Stimulated activated CD4-positive, alpha-beta T cell treated with anti-CD3 and anti-CD28 coated beads, TNF-alpha, amount 100 ng/mL, for 48 hours (primary cell): ENCODE measurements at places on chromosomes 1 and 21.

- no peak for DNase-seq
Observed at GRCh38 chr1:221948459-221948858, 206.6 kb upstream of the DUSP10 start.

DNA sequence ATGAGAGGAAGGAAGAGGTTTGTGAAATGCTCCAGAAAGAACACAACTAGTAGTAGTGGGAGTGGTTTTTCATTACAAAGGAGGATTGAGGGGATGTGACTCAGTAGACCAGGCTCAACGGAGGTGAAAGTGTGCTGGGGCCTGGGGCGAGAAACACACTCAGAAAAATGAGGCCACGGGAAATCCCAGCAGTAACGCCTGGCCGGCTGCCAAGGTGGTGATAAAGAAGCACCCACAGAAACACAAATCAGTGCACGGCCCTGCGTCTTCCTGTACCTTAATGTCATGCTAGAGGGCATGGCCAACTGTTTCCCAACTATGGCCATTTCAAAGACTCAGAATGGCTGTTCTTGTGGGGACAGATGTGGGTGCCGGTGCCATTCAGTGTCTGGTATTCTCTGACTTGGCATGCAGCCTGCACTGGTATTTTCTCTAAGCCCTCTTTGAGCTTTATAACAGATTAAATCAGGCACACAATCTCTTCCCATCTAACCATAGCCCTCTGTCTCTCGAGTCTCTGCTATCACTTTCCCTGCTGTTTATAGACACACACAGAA is 38.2 kb downstream of the URB2 start:
- peak; percentile 82 for DNase-seq

GRCh38 chr1:161402446-161402845 is 34.8 kb upstream of the CFAP126 start:
- DNase-seq, result no peak

- no peak for DNase-seq
Observed at GRCh38 chr1:110344152-110344551, 5.0 kb downstream of the RBM15 start.

DNA sequence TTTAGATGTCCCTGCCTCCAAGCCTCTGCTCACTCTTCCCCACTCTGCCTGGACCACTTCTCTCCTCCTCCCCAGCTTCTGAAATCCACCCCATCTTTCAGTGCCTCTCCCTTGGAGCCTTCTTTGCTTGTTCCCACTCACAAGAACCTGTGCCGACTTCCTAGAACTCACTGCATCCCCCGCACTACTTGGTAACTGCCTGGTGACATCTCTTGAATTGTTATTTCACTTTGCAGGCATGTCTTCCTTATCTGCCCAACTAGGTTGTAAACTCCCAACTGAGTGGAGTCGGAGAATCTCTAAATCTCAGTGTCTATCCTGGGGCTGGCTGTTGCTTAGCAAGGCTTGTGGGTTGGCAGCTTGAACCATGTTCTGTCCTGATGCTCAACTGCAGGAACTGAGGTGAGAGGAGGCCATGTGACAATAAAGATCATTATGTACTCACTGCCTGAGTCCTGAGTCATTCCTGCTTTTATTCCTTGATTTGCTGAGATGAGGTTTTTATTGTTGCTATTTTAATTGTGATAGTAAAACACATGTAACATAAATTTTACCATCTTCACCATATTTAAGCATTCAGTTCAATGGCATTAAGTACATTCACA is 3.9 kb downstream of the KPRP start:
- DNase-seq, result no peak

DNA sequence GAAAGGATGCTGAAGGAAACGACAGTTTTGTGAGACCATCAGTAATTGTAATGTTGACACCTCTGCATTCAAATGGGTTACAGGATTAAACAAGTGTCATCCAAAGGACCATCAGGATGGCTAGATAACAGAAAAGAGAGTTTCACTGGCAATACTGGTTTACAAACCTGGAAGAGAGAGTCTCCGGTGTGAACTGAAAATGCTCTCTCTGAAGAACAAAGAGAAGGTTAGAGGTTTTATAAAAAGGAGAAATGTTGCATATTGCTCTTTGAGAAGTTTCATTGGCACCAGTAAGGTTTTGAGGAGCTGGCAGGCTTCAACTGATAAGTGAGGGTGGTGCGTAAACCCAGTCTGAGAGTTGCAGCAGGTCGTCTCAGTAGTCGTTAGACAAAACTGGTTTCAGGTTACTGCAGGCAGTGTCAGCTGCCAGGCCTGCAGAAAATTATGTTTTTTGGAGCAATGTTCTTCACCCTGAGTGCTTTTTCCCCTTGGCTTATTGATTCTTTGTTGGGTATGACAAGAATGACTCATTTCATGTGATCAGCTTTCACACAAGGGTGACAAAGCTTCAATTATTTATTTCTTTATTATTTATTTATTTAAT is 42.2 kb downstream of the KCNK1 start:
- DNase-seq, result no peak

DNA sequence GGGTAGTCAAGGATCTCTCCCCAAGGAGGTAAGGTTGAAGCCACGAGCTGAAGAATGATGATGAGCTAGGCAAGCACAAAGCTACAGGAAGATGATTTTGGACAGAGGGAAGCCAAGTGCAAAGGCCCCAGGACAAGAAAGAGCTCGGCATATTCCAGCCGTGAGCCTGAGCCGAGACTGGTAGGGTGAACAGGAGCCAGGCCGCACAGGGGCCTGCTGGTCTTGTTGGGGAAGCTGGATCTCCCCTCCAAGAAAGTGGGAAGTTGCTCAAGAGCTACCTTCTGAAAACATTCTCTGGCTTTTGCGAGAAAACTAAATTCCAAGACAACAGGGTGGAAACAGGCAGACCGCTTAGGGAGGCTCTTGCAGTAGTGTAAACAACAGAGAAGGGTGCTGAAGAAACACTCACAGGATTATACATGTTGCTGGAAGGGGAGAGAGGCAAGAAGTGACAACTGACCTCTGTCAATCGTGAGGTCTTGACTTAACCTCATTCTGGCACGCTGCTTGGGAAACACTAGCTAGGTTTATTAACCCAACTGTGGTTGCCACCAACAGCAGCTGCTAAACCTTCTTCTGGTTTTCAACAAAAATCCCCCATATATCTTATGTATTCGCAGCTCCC is 625.2 kb downstream of the SMYD3 start:
- DNase-seq, result no peak

DNA sequence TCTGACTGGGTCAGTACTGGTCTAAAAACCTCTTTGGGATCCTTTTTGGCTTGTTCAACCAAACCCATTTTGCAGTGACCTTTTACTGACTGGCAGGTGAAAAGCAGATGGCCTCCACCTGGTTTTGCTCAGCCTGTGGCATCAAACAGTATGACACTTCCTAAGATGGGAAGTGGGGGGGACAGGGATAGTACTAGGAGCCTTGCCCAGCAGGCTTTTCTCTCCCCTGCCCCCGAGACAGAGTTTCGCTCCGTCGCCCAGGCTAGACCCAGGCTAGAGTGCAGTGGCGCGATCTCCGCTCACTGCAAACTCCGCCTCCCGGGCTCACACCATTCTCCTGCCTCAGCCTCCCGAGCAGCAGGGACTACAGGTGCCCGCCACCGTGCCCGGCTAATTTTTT is 18.3 kb downstream of the INTS3 start:
- DNase-seq, result no peak
